ENCODE measurements at places on chromosomes 3 and 15.

GRCh38 chr3:120637851-120638559, 41.9 kb downstream of the NDUFB4 start:
- no peak for DNase-seq

DNA sequence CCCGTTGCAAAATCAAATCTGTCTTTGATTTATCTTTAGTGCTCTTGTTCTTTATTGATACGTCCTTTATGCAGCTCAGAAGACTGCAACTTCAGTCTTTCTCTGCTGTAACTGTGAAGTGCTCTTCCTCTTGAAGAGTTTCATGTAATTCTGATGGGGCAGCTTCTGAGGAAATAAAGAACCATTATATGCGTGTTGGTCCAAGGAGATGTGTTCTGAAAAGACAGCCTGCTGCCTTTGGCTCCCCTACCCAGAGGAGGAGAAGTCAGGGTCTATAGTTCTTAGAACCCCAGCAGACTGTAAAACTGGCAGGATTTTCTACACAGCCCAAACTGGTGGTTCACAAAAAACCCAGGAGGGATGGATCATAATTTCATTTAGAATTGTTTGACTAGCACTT, 22.4 kb upstream of the ABHD10 start:
- DNase-seq, result no peak

- DNase-seq, result no peak
Observed at GRCh38 chr3:186277268-186277909, 84.6 kb downstream of the DGKG start.

DNA sequence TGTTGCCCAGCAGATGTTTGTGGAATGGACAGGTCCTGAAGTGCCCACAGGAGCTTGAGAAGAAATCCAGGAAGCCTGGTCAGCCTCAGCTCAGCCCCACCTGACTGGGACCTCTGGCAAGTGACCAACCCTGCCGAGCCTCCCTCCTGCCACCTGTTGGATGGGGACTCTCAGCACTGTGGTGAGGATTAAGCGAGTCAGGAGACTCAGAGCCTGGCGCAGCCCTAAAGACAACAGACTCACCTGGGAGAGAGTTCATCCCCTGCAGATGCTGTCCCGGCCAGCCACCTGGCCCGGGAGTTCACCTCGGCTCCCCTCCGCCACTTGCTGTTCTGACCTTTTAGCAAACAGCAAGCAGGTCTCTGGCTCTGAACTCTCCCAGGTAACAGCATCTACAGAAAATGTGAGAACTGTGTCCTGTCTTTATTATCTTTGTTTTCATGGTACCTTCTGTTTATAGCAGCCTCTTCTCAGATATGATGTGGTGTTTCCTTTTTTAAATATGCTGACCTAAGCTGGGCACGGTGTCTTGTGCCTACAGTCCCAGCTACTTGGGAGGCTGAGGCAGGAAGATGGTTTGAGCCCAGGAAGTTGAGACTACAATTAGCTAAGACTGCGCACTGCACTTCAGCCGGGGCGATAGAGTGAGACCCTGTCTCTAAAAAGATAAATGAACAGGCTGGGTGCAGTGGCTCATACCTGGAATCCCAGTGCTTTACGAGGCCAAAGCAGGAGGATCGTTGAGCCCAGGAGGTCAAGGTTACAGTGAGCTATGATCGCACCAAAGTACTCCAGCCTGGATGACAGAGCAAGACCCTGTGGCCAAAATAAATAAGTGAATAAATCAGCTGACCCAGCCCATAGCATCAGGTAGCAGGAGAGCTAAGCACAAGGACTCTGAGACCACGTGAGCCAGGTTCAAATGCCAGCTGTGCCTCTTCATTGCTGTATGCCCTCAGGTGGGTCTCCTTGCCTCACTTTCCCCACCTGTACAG, 32.4 kb upstream of the SLC6A6 start:
- peak; percentile 71 for DNase-seq

DNA sequence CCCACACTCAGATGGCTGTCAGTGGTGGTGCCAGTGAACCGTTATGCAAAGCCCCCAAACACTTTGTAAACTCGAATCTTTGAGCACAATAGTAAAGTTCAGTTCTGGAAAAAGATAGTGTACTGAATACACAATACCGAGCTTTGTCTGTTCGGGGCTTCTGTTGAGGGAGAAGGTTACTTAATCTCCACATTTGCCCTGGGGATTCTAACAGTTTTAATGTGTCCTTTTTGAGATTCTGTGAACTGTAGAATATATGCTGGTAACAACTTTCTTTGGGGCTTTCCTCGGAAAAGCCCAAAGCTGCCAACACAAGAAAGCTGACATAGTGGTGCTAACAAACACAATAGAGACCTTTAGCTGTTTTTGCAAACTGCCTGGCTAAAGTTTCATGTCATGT, 686.5 kb downstream of the ROBO1 start:
- DNase-seq, result no peak

GRCh38 chr3:194952841-194953241, 267.2 kb downstream of the FAM43A start:
- peak; percentile 46 for DNase-seq

DNA sequence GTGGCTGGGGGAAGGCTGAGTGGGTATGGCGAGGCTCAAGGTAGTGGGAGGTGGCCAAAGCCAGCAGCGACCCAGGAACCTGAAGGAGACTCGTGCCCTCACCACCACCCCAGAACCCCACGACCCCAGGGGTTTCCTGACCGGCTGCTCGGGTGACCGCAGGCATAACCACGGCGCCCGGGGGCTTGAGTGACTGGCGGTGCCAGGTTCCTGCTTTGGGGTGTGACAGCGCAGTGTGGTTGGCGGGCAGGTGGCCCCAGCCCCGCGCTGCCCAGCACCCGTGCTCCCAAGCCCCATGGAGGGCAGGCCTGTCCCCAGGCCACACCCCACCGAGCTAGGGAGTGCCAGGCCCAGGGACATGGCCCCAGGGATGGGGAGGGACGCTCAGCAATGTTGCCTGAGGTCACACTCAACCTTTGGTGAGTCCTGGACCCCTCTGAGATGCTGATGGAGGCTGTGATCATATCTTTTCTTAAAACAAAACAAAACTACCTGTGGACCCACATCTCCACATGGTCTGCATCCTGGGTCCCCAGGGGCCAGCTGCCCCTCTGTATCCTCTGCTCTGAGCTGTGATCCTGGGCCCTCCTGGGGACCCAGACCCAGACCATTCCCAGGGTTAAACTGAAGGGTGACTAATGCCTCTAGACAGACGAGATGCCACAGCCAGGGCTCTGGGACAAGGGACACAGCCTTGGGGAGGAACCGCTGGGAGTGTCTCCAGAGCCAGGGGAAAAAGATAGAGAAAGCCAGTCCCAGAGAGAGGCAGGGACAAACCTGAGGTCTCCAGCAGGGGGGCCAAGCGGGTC, 13.0 kb downstream of the DNAJB8 start:
- no peak for DNase-seq

DNA sequence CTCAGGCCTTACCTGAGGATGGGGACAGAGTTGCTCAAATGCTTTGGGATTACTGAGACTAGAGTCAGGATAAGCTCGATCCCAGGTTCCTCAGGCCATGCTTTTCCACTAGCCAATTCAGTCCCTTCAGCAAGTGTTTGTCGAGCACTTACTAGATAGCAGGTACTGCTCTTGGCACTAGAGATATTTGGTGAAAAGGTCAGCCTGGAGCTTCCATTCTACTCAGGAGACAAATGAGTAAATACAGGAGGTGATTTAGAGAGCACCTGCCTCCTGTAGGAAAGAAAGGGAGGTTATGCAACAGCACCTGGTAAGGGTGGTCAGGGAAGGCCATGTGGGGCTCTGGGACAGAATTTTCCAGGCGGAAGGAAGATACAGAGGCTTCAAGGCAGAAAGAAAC, 99.9 kb downstream of the CACNA1D start:
- DNase-seq, result no peak

- DNase-seq, result peak; percentile 38
Observed at GRCh38 chr3:112090887-112091586, 4.8 kb downstream of the C3orf52 start.

DNA sequence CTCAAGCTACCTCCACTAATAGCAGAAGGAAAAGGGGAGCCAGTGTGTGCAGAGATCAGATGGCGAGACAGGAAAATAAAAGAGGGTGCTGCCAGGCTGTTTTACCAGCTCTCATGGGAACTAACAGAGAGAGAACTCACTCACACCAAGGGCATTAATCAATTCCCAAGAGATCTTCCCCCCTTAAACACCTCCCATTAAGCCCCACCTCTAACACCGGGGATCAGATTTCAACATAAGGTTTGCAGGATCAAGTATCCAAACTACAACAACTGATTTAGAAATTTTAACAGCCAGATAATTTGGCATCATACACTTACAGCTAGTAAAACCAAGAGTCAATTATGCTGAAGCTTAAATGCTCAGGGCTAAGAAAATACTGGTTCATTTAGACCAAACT, 18.9 kb downstream of the CD200 start:
- no peak for DNase-seq

DNA sequence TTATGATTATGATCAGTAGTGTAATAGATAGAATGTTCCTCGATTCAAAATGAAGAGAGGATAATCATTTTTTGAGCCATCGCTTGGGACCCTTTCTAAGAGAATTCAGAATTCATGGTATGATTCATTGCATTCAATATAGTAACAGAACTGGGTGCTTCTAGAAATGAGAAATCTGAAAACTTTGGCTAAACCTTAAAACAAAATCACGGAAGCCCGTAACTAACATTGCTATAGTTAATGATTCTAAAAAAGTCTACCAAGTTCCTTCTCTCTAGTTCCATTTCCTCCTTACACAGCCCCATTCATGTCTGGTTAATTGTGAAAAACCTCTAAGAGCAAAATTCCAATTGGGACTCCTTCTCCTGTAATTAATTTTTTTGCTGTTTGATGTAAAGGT, 217.1 kb downstream of the GBE1 start:
- DNase-seq, result no peak

DNA sequence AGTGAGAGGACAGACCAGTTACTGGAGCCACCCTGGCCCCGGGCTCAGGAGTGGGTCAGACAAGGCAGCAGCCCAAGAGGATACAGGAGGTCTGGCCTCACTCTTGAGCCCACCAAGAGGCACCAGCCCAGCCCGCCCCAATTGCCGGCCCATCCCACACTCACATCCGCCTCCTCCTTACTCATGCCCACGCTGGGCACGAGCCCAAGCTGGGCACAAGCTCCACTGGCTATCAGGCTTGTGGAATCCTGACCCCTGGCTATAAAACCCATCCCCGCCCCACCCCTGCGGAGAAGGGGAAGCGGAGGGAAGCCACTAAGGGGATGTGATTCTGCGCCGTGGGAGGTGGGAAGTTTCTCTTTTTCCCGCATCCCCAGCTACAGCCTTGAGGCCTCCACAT, 25.9 kb downstream of the ADCY5 start:
- no peak for DNase-seq

DNA sequence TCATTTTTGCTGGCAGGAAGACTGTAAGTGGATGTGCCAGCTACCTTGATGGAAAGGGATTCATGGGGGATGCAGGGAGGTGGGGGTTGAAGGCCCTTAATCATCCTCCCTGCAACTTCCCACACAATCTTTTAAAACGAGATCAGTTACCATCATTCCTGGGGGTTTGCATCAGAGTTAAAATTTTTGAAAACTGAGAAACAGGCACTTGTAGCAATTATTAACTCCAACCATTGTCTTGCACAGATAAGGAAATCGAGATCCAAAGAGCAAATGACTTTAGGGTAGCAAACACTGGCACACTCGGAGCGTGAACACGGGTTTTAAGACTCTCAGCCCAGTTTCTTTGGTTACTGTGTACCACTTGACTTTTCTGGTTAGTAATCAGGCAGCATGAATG, 41.9 kb downstream of the GPD1L start:
- DNase-seq, result no peak

DNA sequence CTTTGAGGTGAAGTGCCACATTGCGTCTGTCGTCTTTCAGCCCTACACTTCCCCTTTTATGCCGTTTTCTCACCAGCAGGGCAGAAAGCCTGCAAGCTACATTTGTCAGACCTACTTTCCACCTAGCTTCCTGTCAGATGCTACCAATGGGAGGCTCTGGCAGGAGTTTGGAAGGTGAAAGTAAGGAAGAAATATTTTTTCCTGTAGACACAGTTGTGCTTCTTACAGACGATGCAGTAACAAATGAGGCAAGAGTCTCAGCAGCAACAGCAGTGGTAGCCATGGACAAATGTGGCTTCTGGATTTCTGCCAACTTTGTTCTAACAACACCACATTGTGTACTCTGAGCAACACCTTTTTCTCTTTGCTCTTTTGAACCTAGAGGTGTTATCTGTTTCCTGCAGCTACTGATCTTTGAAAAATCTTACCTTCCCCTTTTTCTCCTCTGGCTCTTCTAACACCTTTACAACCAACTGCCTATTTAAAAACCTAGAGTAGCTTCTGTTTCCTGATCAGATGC, 70.6 kb upstream of the STT3B start:
- DNase-seq, result no peak

DNA sequence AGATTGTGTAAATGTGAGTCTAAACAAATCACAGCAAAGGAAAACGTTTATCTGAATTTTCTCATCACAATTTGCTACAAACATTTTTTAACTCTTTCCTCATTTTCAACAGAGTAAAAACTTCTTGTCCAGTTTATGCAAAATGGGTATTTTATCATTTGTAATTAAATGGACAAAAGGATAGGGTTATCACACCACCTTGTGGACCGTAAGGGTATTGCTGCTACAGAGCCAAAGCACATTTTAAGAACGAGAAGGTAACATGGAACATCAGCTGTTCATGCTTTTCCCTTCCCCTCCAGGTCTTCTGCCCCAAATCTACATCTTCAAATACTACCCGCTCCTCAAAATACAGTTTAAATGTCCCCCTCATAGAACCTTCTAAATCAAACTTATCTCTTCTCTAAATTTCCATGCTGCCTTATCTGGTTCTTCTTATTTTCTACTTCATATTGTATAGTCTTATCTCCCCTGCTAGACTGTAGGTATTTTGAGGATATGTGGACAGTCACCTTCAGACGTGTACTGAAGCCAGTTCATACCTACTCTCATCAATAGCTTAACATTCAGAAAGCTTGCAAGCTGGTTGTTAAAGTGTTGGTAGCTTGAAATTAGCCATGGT, 12.8 kb upstream of the SETMAR start:
- no peak for DNase-seq

Measured in HuH-7.5 (cell line).